ENCODE measurements at places on chromosomes 7 and 10.

- no peak for ATAC-seq
Observed at GRCh38 chr10:28036587-28036986, 37.7 kb upstream of the ODAD2 start.

GRCh38 chr7:29243910-29244655, 49.5 kb downstream of the CHN2 start:
- ATAC-seq, result 0 out of 3 replicates have a peak, but pooled peaks have one; percentile 35

DNA sequence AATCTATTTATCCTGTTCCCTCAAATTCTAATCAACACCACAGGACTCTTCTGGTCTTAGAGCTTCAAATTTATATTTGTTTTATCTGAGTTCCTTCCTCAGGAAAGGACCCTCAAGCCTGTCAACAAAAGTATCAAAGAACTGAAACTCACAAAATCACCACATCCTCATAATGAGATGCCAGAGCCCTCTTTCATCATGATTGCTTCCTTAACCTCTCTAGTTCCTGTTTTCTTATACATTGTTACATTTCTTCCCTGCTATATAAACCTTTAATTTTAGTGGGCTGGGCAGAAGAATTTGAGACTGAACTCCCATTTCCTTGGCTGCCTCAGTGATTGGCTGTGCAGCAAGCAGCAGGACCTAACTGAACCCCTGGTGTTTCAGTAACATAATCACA, 189.7 kb downstream of the ZNF248 start:
- ATAC-seq, result no peak

- no peak for ATAC-seq
Observed at GRCh38 chr7:67918158-67918557, 921.5 kb downstream of the TYW1 start.

DNA sequence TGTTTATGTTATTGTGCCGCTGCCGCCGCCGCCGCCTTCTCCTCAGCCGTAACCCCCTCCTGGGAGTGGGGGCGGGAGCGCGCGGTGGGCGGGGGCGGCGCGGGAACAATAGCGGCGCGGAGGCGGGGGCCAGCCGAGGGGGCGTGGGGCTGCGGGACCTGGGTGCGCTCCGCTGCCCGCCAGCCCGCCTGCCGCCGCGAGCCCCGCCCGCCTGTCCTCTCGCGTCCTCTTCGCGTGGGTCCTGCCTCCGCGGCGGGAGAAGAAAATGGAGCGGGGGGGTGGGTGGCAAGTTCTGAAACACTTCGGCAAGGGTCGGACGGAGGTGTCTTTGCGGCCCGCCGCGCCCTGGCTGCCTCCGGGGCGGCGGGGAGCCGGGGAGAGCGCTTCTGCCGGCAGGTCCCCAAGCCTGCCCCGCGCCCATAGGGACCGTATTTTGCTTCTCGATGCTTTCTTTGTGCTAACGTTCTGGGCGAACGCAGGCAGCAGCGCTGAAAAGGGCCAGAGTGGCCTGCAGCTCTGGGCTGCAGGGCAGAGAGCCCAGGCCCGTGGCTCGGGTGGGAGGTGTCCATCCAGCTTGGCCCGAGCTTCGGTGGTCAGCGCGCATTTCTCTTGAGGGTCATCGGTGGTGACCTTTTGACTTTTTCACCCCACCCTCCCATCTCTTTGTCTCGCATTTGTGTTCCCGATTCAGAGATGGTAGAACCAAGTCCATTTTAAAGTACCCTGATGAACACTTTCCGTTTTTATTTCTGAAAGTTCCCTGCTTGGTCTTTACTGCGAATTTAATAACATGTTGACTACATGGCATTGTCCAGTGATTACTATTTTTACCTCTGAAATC, 613 bp downstream of the MAPK8 start:
- peak; percentile 73 for ATAC-seq

DNA sequence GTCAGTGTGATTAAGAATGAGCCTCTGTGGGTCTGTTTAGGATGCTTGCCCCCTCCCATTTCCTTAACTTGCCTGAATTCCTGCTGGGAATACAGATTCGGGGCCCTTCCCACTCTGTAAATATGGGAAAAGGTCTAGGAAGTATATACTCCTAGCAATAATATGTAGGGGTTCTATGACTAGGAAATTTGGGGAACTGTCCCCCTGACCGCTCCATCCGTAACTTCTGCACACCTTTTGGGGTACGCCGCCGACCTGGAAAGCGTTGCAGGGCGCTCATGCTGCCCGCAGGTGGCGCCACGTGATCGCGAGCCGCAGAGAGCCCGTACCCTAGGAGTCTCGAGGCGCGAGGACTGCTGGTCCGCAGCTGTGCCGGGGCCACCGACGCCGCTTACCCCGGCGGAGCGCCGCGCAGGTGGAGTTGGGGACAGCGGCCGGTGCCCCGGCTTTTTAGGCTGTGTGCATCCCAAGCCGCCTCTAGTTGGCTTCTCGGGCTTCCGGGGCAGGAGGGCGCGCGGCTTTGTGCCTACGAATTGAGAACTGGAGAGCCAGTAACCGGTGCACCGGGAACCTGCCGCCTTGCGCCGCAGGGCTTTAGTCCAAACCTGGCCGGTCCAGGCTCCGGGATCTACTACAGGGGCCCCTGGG, 656 bp upstream of the CNNM2 start:
- ATAC-seq, result peak; percentile 79

DNA sequence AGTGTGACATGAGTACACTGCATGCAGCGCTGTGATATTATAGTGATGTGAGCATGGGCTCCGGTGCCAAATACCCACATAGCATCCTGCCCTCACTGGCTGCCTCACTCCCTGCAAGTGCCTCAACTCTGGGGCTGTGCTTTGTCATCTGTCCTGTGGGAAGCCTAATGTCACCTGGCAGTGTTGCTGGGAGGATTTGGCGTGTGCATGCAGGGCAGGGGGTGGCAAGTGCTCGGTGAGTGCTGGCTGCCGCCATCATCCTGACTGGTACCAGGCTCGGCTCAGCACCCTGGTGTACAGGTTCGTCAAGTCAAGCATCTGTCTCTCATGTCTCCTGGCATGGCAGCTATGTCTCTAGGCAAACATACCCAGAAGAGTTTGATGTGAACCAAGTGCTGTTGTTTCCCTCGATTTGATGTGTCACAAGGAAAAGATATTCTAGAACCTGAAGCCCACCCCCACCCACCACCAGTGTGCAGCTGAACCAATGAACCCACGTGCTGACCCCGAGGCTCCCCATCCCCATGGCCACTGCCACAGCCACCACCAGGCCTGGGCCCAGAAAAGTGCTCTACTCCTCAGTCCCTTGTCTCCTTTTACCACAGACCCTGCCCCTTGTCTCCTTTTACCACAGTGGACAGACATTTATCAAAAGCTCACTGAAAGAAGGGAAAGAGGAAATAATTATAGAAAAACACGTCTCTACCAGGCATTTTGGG, 135.8 kb downstream of the MAPK8 start:
- no peak for ATAC-seq

- ATAC-seq, result peak; percentile 67
Observed at GRCh38 chr7:84975586-84976185, 211.2 kb downstream of the SEMA3D start.

DNA sequence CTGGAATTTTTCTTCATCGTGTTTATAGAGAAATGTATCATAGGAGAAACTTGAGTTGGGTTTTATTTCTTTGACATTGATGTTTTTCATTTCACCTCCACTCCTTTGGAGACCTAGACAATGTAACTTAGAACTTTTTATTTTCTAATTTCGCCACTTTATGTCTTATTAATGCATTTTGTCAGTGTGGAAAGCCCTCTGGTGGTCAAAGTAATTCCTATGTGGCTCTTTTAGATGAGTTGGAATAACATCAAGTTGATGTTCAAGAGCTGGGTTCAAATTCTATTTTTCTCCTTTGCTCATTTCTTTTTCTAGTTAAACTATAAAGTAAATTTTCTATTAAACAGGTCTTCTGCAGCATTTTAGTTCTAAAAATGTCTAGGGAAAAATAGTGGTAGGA, 478.6 kb downstream of the LRMDA start:
- 0 out of 3 replicates have a peak, but pooled peaks have one; percentile 35 for ATAC-seq

DNA sequence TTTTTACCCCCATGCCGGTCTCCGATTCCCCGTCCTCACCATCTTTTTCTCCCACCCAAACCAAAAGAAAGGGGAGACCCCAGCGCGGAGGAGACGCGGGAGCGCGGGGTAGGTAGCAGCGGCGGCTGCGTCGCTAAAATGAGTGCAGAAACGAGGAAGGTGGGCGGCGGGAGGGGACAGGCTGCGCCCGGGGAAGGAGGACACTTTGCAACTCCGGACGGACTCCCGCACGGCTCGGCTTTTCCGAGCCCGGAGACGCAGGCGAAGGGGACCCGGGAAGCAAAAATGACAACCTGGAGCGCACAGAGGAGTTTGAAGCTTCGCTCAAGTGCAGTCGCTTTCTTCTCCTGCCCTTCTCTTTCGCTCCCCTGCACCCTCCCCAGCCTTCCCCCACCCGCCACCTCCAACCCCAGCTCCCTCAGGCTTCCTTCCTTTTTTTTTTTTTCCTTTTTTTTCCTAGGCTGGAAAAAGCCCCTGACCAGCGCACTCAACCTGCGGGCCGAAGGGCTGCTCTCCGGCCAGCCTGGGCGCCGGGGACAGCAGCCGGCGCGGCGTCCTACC, 453 bp downstream of the SFMBT2 start:
- peak; percentile 49 for ATAC-seq

DNA sequence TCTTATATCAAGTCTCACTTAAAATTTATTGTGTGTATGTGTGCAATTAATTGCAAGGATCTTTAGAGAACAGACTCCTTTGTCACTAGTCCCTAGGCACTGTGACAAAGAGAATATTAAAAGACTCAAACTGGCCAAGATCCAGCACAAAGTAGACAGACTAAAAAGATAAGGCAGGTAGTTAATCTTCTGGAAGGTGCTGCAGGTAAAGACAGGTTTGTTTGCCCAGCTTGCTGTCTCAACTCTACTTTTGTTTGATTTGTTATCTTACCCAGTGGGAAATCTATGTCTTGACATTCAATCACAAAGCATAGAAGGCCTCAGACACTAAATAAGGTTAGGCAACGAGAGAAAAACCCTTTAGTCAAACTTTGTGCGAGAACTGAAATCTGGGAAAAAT, 807.9 kb upstream of the LRRN3 start:
- no peak for ATAC-seq

DNA sequence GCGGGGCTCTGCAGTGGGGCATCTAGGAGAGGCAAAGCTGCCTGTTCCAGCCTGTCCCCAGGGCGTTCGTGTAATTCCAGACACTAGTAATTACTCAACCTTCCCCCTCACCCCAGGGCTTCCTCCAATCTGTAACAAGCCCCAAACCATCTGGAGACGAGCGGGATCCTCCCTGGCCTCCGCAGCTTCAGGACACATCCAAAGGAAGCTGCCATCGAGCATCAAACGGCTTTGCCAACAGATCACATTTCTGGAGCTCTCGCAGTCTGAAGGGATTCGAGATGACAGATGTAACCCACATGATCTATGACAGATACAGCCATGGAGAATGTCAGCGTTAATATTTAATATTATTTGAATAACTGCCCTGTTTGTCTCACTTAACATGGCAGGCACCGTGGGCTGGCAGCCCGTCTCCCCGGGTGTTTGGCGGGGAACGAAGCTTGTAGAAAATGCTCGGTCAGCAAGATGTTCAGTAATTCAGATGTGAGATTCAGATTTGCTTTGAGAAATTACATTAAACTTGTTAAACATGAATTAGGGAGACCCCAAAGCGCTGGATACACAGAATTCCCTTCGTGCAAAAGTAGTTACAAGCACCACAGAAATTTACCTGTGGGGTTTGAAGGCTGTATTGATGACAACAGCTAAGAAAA, 108.5 kb upstream of the C7orf33 start:
- ATAC-seq, result peak; percentile 53

- ATAC-seq, result peak; percentile 83
Observed at GRCh38 chr7:73894733-73895551, 34.0 kb downstream of the TMEM270 start.

DNA sequence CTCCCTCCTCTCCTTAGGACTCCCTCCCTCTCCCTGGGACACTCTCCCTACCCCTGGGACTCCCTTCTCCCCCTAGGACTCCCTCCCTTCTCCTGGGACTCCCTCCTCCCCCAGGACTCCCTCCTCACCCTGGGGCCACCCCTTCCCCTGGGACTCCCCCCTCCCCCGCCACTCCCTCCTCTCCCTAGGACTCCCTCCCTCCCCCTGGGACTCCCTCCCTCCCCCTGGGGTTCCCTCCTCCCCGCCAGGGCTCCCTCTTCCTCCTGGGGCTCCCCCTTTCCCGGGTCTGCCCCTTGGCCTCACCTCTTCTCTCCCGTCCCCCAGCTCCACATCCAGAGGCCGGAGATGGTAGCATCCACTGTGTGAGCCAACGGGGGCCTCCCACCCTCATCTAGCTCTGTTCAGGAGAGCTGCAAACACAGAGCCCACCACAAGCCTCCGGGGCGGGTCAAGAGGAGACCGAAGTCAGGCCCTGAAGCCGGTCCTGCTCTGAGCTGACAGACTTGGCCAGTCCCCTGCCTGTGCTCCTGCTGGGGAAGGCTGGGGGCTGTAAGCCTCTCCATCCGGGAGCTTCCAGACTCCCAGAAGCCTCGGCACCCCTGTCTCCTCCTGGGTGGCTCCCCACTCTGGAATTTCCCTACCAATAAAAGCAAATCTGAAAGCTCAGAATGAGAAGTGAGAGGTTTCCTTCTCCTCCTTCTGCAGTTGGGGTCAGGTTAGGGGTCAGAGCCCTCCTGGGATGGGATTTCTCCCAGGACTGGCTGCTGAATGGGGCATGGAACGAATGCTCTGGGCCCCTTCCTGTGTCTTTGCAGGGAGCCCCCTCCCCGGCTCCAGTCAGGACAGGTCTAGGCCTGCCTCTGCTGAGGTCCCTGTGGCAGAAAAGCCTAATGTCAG, 1.4 kb upstream of the MUC17 start:
- ATAC-seq, result no peak

- ATAC-seq, result peak; percentile 62
Observed at GRCh38 chr7:157337316-157338149, 729 bp downstream of the DNAJB6 start.

GRCh38 chr7:155287284-155287935, 10.3 kb upstream of the INSIG1 start:
- ATAC-seq, result no peak

DNA sequence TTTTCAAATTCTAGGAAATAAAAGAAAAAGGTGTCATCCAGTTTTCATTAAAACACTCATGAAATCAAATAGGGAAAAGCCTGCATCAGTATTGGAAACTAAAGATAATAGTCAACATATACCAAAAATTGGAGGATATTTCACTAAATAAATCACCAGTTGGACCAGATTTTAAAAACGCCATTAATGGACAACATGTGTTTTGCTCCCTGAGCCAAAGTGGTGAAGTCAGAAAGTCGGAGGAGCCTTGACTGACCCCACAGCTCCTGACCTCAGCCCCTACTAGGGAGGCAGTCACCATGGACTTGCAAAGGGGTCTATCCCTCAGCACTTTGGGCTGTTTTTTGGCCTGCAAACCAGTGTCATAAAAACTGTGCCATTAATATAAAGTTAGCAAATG, 98.3 kb upstream of the SEC61G start:
- ATAC-seq, result no peak

- no peak for ATAC-seq
Observed at GRCh38 chr10:70367195-70367796, 15.1 kb downstream of the LRRC20 start.

- ATAC-seq, result no peak
Observed at GRCh38 chr7:155963356-155963755, 151.1 kb upstream of the SHH start.

- ATAC-seq, result no peak
Observed at GRCh38 chr10:72695496-72695895, 3.6 kb downstream of the MCU start.
